Left lung (tissue), 14 donors: ENCODE measurements at places on chromosomes 11 and 22.

DNA sequence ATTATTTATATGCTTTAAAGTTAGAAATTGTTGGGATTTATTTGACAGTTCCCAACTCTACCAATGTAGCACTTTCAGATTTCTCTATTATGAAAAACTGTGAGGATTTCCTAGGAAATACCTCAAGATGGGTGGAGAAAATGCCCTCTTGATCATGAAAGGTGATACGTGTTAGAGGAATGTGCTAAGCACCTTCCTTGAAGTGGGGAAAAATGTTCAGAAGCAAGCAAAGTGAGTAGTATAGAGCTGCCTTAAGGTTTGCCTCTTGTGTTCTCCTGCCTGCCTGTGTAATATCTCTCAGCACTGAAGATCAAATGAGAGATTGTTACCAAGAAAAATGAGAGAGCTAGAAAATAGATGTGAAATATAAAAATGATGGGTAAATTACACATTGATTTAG, 58.2 kb downstream of the YAP1 start:
- DNase-seq = no peak
- no peak overlapping the region for H3K27ac ChIP-seq
- H3K27me3 ChIP-seq = no peaks in the 10 kb centered on the region
- peaks cover 5% of the 10 kb centered on the region for H3K4me1 ChIP-seq
- H3K36me3 ChIP-seq = no peaks in the 10 kb centered on the region

GRCh38 chr11:19328586-19329311, 88.0 kb upstream of the E2F8 start:
- H3K4me3 ChIP-seq = no peak overlapping the region
- DNase-seq = no peak
- no peaks in the 10 kb centered on the region for H3K36me3 ChIP-seq
- H3K27me3 ChIP-seq = no peaks in the 10 kb centered on the region
- no peak overlapping the region for H3K27ac ChIP-seq
- H3K4me1 ChIP-seq = no peaks in the 10 kb centered on the region

DNA sequence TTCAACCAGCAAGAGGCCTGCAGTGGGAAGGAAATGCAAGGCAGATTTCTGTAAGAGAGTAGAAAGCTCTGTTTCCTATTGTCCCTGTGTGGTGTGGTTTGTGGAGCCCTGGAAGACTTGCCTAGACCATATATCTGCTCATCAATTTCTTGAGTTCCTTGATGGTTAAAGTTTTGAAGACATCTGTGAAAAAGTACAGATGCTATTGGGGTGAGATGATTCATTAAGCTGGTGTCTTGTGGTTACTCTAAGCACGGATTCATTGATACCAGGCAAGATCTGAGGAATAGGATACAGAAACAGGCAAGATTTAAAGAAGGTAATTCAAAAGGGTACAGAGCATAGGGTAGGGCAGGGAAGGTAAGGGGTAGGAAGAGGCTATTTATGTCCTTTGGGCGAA, 275.8 kb upstream of the SESN3 start:
- no peak for DNase-seq
- H3K4me3 ChIP-seq = no peak overlapping the region
- H3K36me3 ChIP-seq = no peaks in the 10 kb centered on the region

- no peaks in the 10 kb centered on the region for H3K4me1 ChIP-seq
- H3K4me3 ChIP-seq = no peak overlapping the region
- DNase-seq = no peak
- H3K27me3 ChIP-seq = peaks cover 46% of the 10 kb centered on the region
Observed at GRCh38 chr11:125351033-125351867, 144.8 kb downstream of the FEZ1 start.

GRCh38 chr11:112537026-112537425, 276.4 kb upstream of the PLET1 start:
- no peaks in the 10 kb centered on the region for H3K36me3 ChIP-seq
- H3K27ac ChIP-seq = no peak overlapping the region
- no peak overlapping the region for H3K4me3 ChIP-seq
- H3K27me3 ChIP-seq = peaks cover 4% of the 10 kb centered on the region
- DNase-seq = no peak

DNA sequence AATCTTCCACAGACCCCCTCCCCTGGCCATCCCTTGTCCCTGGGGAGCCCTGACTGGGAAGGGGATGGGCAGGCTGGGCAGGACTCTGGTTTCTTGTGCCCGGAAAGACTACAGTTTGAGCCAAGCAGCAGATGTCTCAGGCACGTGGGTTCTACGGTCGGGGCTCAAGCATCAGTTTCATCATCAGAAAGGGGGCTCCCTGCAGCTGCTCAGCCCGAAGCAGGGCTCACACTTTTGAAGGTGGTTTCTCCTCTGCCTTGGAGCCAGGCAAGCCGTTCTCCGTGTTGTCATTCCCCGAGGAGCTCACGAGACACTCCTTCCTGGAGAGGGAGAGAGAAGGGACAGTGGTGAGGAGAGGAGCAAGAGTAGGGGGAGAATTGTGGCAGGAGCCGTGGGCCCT, 15.8 kb downstream of the SCN4B start:
- no peak overlapping the region for H3K27ac ChIP-seq
- no peak overlapping the region for H3K4me3 ChIP-seq
- H3K27me3 ChIP-seq = no peaks in the 10 kb centered on the region
- DNase-seq = no peak
- H3K4me1 ChIP-seq = no peaks in the 10 kb centered on the region

DNA sequence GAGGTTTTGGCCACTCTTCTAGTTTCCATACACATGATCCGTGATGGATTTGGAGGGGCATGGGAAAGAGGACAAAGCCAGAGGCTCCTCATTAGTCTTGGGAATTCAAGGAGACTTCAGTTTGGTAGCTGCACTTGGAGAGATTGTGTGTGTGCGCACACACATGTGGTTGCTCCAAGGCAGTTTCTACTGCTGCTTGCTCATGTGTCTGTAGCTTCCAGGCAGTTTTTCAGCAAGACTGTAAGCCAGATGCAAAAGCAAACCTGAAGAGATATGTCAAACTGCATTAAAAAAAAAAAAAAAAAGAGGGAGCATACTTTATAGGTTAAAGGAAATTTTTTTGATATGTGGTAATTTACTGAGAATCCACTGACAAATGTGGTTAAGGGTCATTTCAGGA, 95.7 kb downstream of the OSBP2 start:
- H3K36me3 ChIP-seq = no peaks in the 10 kb centered on the region
- H3K4me3 ChIP-seq = no peak overlapping the region
- DNase-seq = no peak

DNA sequence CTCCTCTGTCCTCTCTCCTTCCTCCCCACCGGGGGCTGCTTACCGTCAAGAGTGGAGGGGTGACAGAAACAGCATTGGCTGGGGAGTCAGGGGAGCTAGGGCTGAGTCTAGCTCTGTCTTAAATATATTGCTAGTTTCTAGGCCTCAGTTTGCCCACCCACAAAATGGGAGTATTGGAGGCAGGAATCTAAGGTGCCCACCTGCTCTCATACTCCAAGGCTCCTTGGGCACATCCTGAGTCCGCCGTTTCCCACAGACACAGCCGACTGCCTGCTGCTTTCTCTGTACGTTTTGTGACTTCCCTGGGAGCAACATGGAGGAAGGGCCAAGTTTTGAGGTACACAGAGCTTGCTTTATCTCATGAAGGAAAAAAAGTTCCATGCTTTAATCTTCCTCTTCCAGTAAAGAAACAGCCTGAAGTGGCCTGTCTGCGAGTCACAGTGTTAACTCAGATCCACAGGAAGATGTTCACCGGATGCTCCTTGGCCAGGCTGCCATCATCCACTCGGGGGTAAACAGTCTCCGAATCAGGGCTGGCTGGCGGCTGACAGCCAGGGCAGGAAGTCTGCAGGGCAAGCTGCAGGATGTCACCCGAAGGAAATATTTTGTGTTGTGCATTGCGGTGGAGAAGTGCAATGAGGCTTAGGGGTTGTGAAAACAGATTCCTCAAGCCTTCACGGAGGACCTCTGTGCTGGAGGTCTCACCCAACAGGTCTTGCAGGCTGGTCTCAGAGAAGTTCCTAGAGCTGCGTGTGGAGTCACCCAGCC, 11.0 kb upstream of the CERK start:
- H3K4me3 ChIP-seq = no peak overlapping the region
- peak overlapping the region; percentile 46 for H3K27ac ChIP-seq
- no peaks in the 10 kb centered on the region for H3K36me3 ChIP-seq

- no peak overlapping the region for H3K4me3 ChIP-seq
- H3K27me3 ChIP-seq = no peaks in the 10 kb centered on the region
- H3K27ac ChIP-seq = peak overlapping the region; percentile 76
- no peaks in the 10 kb centered on the region for H3K36me3 ChIP-seq
- no peak for DNase-seq
- H3K4me1 ChIP-seq = peaks cover 19% of the 10 kb centered on the region
Observed at GRCh38 chr11:10351435-10351764, 46.5 kb downstream of the ADM start.

- no peaks in the 10 kb centered on the region for H3K36me3 ChIP-seq
- H3K4me1 ChIP-seq = no peaks in the 10 kb centered on the region
- no peak for DNase-seq
- no peak overlapping the region for H3K27ac ChIP-seq
Observed at GRCh38 chr11:20762980-20763379, 93.6 kb downstream of the NELL1 start.

DNA sequence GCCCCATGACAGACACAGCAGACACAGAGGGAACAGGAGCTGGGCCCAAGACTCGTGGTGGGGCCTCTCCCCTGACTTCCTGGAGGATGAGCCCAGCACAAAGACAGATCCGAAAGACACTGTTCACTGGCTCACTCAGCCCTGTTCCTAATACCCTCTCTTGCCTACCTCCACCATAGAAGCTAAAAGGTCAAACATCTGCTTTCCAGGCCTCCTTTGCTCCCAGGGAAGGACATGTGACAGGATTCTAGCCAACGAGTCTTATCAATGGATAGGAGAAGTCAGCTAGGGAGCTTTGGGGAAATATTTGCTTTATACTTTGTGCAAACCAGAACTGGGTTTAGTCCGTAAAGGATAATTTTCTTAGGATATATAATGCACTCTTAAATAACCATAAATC, 8.4 kb upstream of the CLMP start:
- no peaks in the 10 kb centered on the region for H3K4me1 ChIP-seq
- no peak overlapping the region for H3K4me3 ChIP-seq
- no peak for DNase-seq
- H3K36me3 ChIP-seq = no peaks in the 10 kb centered on the region
- no peak overlapping the region for H3K27ac ChIP-seq

DNA sequence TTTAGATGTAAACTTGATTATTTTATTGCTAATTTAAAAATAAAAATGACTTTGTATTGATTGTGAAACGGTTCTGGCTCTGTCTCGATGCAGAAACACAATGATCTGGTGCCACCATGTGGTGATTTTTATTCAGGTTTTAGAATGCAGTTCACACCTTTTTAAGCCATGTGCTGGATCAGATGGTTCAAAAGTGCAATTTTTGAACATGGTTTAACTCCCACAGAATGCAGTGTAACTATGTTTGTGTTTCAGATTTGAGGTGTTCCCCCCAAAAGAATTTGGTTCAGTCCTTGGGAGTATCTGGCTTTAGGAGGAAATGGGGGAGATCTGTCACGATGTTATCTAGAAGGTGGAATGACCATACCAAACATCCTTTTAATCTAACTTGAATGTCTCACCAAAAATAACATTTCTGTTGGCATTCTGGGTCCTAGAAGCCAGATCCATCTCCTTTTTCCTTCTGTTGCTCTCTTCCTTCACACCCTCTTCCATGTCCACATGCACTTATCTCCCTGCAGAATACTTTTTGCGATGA, 7.9 kb downstream of the MRPL16 start:
- no peak overlapping the region for H3K27ac ChIP-seq
- peaks cover 7% of the 10 kb centered on the region for H3K4me1 ChIP-seq
- peak; percentile 42 for DNase-seq
- no peaks in the 10 kb centered on the region for H3K27me3 ChIP-seq

DNA sequence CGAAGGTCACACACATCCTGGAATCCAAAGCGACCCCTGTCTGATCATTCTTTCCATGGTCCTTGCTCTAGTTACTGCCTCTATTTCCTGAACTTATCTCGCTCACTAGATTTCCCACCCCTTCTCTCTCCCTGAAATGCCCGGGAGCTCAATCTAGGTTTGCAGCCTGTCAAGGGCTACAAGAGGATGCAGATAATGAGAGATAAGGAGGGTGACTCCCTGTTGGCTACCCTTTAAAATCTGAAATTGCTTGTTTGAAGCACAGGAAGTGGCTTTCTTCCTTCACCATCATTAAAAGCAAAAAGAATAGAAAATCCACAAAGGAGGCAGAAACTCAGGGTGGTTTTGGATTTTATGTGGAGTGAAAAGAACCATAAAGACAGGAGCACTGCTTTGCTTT, 13.0 kb upstream of the FLI1 start:
- H3K27me3 ChIP-seq = peaks cover 24% of the 10 kb centered on the region
- DNase-seq = no peak
- H3K27ac ChIP-seq = no peak overlapping the region
- no peaks in the 10 kb centered on the region for H3K36me3 ChIP-seq
- H3K4me1 ChIP-seq = peaks cover 20% of the 10 kb centered on the region
- H3K4me3 ChIP-seq = no peak overlapping the region

DNA sequence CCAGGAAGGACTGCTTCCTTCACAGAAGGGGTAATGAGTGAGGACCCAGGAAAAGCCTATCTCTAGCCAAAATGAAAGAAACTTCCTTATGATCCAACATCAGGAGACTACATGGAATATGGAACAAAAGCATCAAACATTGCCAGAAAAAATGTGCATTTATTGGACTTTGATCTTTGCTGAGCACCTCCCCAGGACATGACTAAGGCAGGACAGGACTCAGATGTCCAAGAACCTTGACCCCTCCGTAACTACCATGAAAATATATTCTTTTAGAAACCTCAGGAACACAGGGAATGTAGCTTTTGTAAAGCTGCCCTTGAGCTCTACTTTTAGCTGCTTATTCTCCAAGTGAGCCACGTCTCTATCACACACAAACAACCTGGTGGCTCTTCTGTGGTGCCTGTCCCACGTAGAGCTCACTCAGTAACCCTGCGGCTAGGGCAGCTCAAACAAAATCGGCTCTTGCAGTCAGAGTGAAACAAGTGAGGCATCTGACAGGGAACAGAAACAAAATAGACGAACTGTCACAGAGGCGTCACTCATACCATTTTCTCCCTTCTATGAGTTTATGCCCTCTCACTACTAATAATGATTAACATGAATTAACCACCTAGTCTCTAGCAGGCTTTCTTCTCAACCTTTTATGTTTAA, 471.5 kb upstream of the API5 start:
- no peaks in the 10 kb centered on the region for H3K27me3 ChIP-seq
- H3K36me3 ChIP-seq = no peaks in the 10 kb centered on the region
- H3K27ac ChIP-seq = no peak overlapping the region
- DNase-seq = no peak

DNA sequence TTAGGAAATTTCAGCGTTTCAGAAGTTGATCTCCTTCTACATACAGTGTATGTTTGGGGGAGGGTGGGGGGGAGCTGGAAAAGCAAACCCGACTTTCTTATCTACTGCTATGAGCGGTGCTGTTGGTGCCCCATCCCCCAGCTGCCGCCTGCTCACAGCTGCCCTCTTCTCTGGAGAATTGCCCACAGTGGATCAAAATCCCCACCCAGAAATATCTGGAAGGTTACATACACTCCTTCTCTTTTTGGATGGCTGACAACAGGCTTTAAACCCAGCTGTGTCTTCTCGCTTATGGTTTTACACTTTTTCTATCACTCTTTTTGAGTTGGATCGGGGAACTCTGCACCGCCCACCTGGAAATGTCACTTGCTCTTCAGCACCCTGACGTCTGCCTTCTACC, 56.4 kb downstream of the DHCR7 start:
- no peak for DNase-seq
- H3K36me3 ChIP-seq = no peaks in the 10 kb centered on the region
- H3K27me3 ChIP-seq = no peaks in the 10 kb centered on the region
- H3K4me3 ChIP-seq = no peak overlapping the region
- H3K27ac ChIP-seq = no peak overlapping the region
- no peaks in the 10 kb centered on the region for H3K4me1 ChIP-seq

- H3K4me1 ChIP-seq = no peaks in the 10 kb centered on the region
- no peaks in the 10 kb centered on the region for H3K27me3 ChIP-seq
- no peak for DNase-seq
- H3K36me3 ChIP-seq = no peaks in the 10 kb centered on the region
- H3K4me3 ChIP-seq = no peak overlapping the region
Observed at GRCh38 chr22:30705710-30706651, 11.3 kb downstream of the OSBP2 start.
